ENCODE measurements at places on chromosomes 7 and 10. TPM values are rescaled to one million over a fixed set of nuclear protein-coding genes. Genes with fewer than 3 reads are reported as not detected.

DNA sequence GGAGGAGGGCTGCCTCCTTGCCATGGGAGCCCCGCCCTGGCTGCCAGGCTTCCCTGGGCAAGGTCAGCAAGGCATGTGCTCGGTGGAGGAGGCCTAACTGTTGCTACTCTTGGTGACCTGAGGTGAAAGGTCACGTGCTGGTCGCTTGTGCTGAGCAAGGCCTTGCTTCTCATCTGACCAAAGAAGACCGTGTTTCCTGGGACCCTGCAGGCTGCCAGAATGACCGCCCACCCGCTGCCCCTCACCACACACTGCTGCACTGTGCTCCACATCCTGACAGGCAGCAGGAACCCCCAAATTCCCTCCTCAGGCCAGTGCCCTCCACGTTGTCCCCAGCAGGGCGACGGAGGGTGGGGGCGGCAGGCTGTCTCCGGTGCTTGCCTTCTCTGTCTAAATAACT is 442.4 kb downstream of the DNAJB6 start:
- no peak overlapping the region for H3K27ac ChIP-seq
- no peak overlapping the region for H3K4me3 ChIP-seq
- no peaks in the 10 kb centered on the region for H3K4me1 ChIP-seq

DNA sequence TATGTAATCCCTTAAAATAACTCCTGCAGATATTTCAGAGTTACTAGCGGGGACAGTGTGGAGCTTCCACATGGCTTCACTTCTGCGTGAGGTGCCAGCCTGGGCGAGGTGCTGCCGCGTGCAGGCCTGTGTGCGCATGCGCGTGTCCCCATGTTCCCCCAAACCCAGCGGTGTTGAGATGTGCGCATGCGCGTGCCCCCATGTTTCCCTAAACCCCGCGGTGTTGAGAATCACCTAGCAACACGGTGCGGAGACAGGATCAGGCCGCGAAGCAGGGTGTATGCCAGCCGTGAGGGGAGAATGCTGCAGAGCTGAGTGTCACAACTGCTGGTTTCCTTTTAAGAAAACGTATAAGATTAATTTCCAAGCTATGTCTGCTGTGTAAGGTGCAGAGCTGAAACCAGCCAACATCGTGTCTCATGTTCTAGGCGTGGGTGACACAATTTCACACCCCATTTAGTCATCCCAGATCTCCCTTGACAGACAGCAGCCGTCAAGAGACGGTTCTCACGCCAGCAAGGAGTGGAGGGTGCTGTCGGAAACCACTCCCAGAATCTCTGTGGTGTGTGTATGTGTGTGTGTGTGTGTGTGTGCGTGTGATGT is 71.9 kb upstream of the ADARB2 start:
- no peak for DNase-seq
- H3K4me3 ChIP-seq, result no peak overlapping the region
- no peaks in the 10 kb centered on the region for H3K36me3 ChIP-seq
- no peak overlapping the region for H3K27ac ChIP-seq
- peaks cover 13% of the 10 kb centered on the region for H3K4me1 ChIP-seq
- H3K27me3 ChIP-seq, result no peaks in the 10 kb centered on the region

GRCh38 chr7:2080060-2080387 is 152.7 kb downstream of the MAD1L1 start:
- no peaks in the 10 kb centered on the region for H3K4me1 ChIP-seq
- H3K27ac ChIP-seq, result no peak overlapping the region
- H3K4me3 ChIP-seq, result no peak overlapping the region

DNA sequence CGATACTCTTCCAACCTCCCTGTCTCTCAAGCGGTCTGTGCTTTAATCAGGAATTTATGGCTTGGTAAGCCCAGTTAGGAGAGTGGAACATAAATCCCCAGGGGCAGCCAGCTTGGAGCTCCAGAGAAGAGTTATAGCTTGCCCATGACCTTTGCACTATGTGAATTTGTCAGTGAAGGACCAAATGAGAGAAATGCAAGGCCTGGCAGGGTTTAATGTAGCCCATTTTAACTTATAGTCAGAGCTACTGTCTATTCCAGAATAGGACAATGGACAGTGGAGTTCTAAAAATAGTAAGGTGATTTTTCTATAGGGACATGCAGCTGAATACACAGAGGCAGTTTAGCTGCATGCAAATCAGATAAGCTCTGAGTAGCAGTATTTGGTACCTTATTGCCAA is 142.6 kb upstream of the CAV2 start:
- H3K27me3 ChIP-seq, result no peaks in the 10 kb centered on the region
- DNase-seq, result no peak
- H3K27ac ChIP-seq, result no peak overlapping the region
- H3K4me1 ChIP-seq, result no peaks in the 10 kb centered on the region

- H3K36me3 ChIP-seq, result no peaks in the 10 kb centered on the region
- H3K4me1 ChIP-seq, result peaks cover 55% of the 10 kb centered on the region
- H3K27me3 ChIP-seq, result no peaks in the 10 kb centered on the region
- peak; percentile 26 for DNase-seq
- no peak overlapping the region for H3K4me3 ChIP-seq
Observed at GRCh38 chr10:52212062-52212461, 102.0 kb upstream of the DKK1 start.

DNA sequence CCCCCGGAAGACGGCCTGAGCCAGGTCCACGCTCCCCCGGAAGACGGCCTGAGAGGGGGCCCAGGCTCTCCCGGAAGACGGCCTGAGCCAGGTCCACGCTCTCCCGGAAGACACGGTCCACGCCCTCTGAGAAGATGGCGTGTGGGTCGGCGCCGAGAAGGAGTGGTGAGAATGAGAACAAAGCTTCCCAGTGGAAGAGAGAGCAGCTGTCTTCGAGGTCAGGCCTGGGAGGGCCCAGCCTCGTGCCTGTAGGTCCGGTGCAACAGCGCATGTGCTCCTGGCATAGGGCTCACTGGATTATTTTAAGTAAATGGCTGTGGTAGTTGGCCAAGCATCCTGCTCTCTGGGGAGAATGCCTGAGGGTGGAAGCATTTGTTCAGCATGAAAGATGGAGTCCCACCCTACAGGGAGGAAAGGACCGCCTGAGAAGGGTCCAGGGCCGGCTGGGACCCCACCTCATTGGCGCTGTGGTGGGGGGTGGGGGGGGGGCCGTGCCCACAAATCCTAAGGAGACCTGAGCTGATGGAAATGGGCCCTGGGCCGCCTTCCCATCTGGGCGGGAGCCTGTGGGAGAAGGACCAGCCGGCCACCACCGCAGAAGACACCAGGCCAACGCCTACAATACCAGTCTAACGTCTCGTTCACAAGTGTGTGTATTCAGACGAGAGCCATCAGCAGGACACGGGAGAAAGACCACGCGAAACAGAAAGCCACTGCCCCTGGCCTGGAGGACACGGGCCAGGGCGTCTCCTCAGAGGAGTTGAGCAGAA is 210.0 kb downstream of the WDR37 start:
- no peaks in the 10 kb centered on the region for H3K27me3 ChIP-seq
- H3K4me3 ChIP-seq, result no peak overlapping the region
- no peaks in the 10 kb centered on the region for H3K36me3 ChIP-seq
- no peak for DNase-seq
- H3K4me1 ChIP-seq, result no peaks in the 10 kb centered on the region

DNA sequence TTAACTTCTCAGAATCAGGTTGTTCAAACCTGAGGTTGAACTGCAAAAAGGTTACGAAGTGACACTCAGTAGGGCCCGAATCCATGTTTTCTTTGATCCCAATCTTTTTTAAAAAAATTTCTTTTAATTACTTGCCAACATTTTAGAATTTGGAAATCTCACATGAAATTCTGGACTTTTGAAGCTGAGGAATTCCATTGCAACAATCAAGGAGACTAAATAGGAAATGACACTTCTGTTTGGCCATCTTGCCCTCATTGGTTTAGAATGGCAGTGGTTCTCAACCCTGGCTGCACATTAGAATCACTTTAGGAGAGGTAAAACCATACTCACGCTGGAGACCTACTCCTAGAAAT is 471 bp upstream of the TOMM7 start:
- peak overlapping the region; percentile 26 for H3K27ac ChIP-seq
- no peak for DNase-seq
- no peaks in the 10 kb centered on the region for H3K36me3 ChIP-seq
- H3K4me3 ChIP-seq, result peak overlapping the region; percentile 93

GRCh38 chr7:33673029-33673700 is 232.2 kb upstream of the BMPER start:
- H3K4me3 ChIP-seq, result no peak overlapping the region
- H3K27ac ChIP-seq, result no peak overlapping the region
- peaks cover 13% of the 10 kb centered on the region for H3K4me1 ChIP-seq
- H3K36me3 ChIP-seq, result no peaks in the 10 kb centered on the region
- DNase-seq, result peak; percentile 80
- no peaks in the 10 kb centered on the region for H3K27me3 ChIP-seq

- DNase-seq, result peak; percentile 15
- no peaks in the 10 kb centered on the region for H3K36me3 ChIP-seq
- H3K4me3 ChIP-seq, result peak overlapping the region; percentile 72
- no peaks in the 10 kb centered on the region for H3K27me3 ChIP-seq
Observed at GRCh38 chr7:105011831-105012502, 2.0 kb upstream of the KMT2E start.

DNA sequence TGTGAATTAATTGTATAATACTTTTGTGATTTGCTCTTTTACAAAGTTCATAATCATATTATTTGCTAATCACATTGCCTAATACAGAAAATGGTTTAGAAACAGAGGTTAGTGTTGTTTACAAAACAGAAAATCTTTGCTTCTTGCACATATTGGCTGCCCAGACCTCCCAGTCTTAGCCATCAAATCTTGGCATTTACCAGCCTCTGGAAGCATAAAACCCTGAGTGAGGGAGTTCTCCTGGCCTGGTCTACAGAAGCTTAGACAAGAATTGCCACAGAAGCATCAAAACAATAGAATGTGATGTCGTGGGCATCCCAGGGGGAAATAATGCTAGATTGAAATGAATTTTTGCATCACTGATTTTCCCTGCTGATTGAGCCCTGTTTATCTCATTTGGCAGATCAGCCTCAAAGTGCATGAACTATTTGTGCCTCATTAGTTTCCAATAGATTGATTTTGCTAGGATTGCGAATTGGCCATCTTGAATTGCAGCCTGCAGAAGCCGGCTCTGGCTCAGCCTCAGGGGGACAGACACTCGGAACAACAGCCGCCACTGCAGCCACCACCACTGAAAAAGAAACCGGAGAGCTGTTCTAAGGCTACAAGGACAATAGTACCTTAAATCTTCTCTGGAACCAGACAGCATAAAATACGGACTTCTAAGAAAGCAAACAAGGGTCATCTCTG is 11.1 kb upstream of the SORBS1 start:
- no peak overlapping the region for H3K27ac ChIP-seq
- no peaks in the 10 kb centered on the region for H3K27me3 ChIP-seq
- H3K4me1 ChIP-seq, result no peaks in the 10 kb centered on the region
- DNase-seq, result no peak
- no peak overlapping the region for H3K4me3 ChIP-seq

The MSMB gene
- total RNA-seq, result not detected

The NOLC1 gene
- 178 TPM for total RNA-seq

The DYDC2 gene
- 8.1 TPM for total RNA-seq

The SLC26A4 gene
- total RNA-seq, result not detected

The HOXA7 gene
- total RNA-seq, result not detected

The MPLKIP gene
- 64.0 TPM for total RNA-seq

The CHCHD1 gene
- 41.1 TPM for total RNA-seq

The PRPS1L1 gene
- not detected for total RNA-seq
